Mucosa of gallbladder (tissue), 1 donor: ENCODE measurements at places on chromosomes 4 and X. TPM values are rescaled to one million over a fixed set of nuclear protein-coding genes. Genes with fewer than 3 reads are reported as not detected.

DNA sequence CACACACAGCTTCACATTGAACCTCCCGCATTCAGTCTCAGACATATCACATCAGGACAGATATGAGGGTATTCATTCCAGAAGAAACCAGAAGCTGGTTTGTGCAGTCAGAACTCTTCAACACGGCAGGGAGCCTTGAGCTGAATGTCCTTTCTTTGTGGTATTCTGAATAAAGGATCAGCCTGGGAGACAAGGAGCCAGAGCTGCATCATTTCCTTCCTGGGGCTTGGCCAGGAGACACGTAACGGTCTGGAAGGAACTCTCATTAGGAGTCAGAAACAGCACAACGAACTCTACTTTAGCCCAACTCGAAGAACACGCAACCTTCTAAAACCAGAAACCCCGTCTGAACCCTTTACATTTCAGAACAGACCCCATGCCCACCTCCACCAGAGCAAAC lies 46.4 kb downstream of the KDR start:
- no peak for DNase-seq

DNA sequence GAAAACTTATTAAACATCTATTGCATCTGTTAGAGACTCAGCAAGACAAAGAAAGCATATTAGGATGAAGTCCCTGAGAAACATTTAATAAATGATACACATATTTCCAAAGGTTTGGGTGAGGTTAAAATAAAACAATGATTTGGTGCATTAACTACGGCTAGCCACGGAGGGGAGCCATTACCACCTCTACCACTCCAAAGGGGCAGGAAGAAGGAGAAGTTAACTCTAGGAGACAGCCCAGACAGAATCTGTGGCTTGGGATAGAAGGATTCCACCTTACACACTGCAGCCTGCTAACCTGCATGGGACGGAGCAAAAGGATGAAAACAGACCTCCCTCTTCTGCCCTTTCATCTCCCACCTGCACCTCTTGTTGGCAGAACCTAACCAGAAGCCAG lies 189.1 kb upstream of the C1QTNF7 start:
- DNase-seq = no peak

DNA sequence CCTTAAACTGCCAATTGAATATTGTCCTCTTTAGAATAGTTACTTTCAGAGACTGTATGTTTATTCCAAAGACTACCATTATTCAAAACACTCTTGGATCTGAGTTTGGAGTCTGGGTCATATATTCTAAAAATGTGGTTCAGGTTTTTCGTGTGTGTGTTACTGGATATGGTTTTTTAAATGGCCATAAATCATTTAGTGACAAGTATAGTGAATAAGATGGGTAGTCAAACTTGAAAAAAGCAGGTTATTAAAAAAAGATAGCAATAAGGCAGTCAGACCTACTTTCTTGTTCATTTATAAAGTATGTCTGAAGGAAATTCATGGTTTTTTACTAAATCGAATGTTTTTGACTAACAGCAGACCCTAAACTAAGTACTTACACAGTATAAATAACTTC lies 59.3 kb downstream of the DCK start:
- DNase-seq = no peak

- DNase-seq = no peak
Observed at GRCh38 chrX:44514272-44514671, 28.4 kb downstream of the FUNDC1 start.

DNA sequence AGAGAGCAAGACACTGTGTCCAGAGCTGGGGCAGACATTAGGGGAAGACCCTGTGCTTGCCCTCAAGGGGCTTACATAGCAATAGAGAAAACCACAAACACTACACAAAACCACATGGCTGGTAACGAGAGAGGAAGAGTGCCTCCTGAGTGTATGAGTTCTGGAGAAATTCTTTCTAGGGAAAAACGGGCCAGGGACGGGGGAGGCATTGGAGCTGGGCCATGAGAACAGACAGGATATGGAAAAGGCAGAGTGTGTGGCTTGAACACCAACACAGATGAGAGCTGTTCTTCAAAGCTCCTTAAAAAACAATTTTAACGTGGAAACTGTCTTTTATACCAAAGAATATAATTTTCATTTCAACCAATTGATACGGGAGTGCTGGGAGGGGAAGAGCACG lies 42.7 kb downstream of the RASGEF1B start:
- no peak for DNase-seq

The SPACA5 gene
- total RNA-seq = not detected

The SEPTIN6 gene
- total RNA-seq = 36.3 TPM

The GAK gene
- 151 TPM for total RNA-seq

The CT45A10 gene
- not detected for total RNA-seq

The RBM3 gene
- 46.0 TPM for total RNA-seq
